ENCODE measurements at places on chromosomes 1 and 21.

DNA sequence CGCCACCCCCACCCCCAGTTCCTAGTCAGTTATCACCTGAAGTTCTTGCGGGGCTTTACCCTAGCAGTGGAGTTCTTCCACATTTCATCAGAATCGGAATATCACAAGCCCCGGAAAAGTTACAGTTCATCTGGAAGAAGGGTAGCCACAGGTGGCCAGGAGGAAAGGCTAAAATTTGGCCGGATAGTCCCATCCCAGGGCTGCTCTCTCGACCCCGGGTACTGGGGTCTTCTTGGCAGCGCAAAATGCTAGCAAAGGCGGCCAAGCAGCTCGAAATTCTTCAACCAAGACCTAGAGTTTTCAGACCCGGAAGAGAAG lies 7.9 kb downstream of the HLX start:
- DNase-seq: no peak

- no peak for DNase-seq
These were observed 14.5 kb downstream of the DUSP10 start for GRCh38 chr1:221727146-221728036.

DNA sequence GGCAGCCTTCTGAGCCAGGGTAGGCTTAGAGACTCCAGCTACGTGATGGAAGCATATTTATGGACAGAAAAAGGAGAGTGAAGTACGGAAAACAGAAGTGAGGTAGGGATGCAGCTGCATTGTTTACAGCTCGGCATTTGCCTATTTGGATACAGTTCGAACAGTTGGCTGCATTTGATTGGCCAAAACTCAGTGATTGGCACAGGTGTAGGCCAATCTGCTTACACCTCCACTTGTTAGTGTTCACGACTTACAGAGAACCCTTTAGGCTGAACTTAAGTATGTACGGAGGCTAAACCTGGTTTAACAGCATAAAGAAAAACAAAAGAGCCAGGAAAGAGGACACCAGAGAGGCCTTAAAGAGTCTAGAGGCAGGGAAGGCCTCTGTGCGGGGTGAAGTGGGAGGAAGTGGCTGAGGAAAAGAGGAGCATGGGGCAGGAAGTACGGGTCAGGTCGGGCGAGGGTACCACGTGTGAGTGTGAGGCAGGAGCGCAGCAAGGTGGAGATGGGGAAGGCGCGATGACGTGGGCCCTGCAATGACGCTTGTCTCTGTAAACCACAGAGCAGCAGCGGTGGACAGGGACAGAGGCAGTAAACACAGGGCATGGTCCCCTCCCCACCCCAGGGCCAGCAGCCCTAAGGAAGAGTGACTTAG lies 32.0 kb downstream of the RSPH1 start:
- peak; percentile 18 for DNase-seq

DNA sequence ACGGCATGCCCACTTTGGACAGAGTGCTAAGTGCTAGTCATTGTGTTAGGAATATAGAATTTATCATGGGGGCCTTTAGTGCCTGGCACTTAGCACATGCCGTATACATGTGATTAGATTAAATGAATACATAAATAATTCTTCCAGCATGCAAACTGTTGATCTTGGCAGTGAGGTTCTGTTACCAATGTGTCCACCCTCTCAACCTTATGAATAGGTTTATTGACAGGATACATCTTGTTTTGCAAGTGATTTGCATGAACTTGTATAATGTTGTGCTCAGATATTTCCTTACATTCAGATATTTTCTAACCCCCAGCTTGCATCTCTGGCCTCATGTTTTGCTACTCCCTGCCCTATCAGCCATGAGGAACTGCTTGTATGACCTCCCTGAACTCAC lies 60.3 kb upstream of the ZNF648 start:
- DNase-seq: no peak

DNA sequence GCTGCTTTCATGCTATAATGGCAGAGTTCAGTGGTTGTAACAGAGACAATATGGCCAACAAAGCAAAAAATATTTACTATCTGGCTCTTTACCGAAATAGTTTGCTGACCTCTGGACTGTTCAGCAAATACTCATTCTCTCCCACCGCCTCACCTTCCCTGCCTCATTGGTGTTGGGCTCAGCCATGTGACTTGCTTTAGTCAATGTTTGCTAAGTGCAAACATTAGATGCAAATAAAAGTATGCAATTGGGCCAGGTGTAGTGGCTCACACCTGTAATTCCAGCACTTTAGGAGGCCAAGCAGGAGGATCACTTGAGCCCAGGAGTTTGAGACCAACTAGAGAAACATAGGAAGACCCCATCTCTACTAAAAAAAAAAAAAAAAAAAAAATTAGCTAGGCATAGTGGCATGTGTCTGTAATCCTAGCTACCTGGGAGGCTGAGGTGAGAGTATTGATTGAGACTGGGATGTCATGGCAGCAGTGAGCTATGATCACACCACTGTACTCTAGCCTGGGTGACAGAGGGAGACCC lies 55.1 kb downstream of the RPL5 start:
- no peak for DNase-seq

DNA sequence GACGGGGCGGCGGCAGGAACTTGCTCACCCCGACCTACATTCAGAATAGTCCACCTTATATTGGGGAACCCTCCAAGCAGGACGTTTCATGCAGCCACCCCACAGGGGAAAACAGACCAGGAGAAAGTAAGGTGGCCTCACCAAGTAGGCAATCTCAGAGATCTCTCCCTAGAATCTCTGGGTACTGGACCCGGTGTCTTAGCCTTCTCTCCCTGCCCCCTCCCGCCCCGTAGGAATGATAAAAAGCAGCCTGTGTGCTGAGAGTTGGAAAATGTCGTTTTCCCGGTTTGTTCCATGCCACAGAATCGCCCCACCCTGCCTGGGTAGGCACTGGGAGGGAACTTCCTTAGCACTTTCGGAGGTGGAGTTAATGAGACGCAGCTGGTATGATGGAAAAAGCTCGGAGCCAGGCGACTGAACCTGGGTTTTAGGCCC lies 789 bp upstream of the PTPN14 start:
- DNase-seq: no peak

- no peak for DNase-seq
These were observed at the start of gene KRTAP13-4 for GRCh38 chr21:30430170-30430655. KRTAP13-4 (plus strand) TSS chr21:30430220; CDS start chr21:30430276, 56 bp downstream.

- DNase-seq: no peak
These were observed 7.6 kb downstream of the RASSF5 start for GRCh38 chr1:206514813-206515387.

- no peak for DNase-seq
These were observed 161.6 kb downstream of the DISP1 start for GRCh38 chr1:222976453-222976852.

GRCh38 chr1:180909005-180909414 lies 3.7 kb upstream of the KIAA1614 start:
- no peak for DNase-seq
